A549 treated with AZD2906 at 1 μM for 4 hours (cell line): ENCODE measurements at places on chromosomes 3 and 15. TPM values are rescaled to one million over a fixed set of nuclear protein-coding genes. Genes with fewer than 3 reads are reported as not detected.

MCF2L2 gene
- 0.10 to 0.26 TPM (median 0.20 TPM) in 5 replicates for total RNA-seq

ANKDD1A gene
- 1.7 to 1.9 TPM (median 1.7 TPM) in 5 replicates for total RNA-seq

DUOX2 gene
- total RNA-seq = 0.03 to 0.05 TPM (median 0.03 TPM) in 5 replicates

COL8A1 gene
- total RNA-seq = not detected in 5 replicates

ZKSCAN7 gene
- not detected in 5 replicates for total RNA-seq

MFN1 gene
- 16.1 to 21.6 TPM (median 19.2 TPM) in 5 replicates for total RNA-seq

HYKK gene
- 5.8 to 8.9 TPM (median 6.3 TPM) in 5 replicates for total RNA-seq

HDAC11 gene
- 6.8 to 10.3 TPM (median 8.2 TPM) in 5 replicates for total RNA-seq

INSYN1 gene
- total RNA-seq = 1.9 to 3.2 TPM (median 2.4 TPM) in 5 replicates

SLC27A2 gene
- 31.2 to 36.2 TPM (median 35.5 TPM) in 5 replicates for total RNA-seq

CACNA1D gene
- 0.55 to 0.95 TPM (median 0.70 TPM) in 5 replicates for total RNA-seq

NLGN1 gene
- total RNA-seq = not detected in 5 replicates

SRGAP3 gene
- total RNA-seq = 0.65 to 1.4 TPM (median 0.92 TPM) in 5 replicates

LAMB2 gene
- 83.5 to 112 TPM (median 105 TPM) in 5 replicates for total RNA-seq

APBA2 gene
- total RNA-seq = 17.0 to 19.4 TPM (median 18.1 TPM) in 5 replicates
